HS-5 (cell line): ENCODE measurements at places on chromosomes 2 and 18.

GRCh38 chr2:241177526-241178334, 10.7 kb upstream of the ANO7 start:
- DNase-seq, result no peak

GRCh38 chr18:42330296-42330695, 375.3 kb downstream of the PIK3C3 start:
- DNase-seq, result no peak

- no peak for DNase-seq
Observed at GRCh38 chr18:62280058-62280457, 45.1 kb upstream of the TNFRSF11A start.

DNA sequence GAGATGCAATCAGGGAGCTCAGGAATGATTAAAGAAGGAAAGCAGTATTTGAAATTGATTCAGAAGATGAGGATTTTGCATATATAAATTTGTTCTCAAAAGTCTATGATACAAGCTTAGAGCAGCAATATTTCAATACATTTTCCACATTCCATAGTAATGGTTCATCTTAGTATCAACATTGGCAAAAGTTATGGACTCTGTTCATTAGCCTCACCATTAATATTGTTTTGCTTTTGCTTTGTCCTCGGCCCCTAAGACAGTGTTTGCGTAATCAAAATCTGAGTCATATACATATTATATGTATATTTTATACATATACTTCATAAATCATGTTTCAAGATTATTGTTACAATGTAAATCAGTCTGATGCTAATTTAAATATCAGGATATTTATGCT, 176.6 kb downstream of the CNTNAP5 start:
- peak; percentile 31 for DNase-seq

GRCh38 chr2:238100821-238101771, 956 bp downstream of the ESPNL start:
- DNase-seq, result no peak

GRCh38 chr2:198701481-198701880, 756.3 kb downstream of the SATB2 start:
- DNase-seq, result no peak

DNA sequence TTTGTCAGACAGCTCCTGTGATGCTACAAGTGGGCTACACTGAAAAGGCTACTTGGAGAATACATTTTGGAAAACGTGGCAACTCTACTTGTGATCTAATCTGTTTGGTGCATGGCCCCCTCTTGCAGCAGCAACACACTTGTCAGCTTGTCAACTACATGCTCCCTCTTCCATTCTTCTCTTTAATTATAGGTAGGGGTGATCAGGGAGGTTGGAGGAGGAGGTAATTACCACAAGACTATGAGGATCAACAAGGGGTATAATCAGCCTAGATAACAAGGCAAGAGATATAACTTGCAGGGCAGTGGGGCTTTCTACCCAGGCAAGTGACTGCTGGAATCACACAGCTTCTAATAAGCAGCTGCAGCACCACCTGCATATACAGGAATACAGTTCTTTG, 104.9 kb downstream of the ACVR1 start:
- DNase-seq, result no peak

DNA sequence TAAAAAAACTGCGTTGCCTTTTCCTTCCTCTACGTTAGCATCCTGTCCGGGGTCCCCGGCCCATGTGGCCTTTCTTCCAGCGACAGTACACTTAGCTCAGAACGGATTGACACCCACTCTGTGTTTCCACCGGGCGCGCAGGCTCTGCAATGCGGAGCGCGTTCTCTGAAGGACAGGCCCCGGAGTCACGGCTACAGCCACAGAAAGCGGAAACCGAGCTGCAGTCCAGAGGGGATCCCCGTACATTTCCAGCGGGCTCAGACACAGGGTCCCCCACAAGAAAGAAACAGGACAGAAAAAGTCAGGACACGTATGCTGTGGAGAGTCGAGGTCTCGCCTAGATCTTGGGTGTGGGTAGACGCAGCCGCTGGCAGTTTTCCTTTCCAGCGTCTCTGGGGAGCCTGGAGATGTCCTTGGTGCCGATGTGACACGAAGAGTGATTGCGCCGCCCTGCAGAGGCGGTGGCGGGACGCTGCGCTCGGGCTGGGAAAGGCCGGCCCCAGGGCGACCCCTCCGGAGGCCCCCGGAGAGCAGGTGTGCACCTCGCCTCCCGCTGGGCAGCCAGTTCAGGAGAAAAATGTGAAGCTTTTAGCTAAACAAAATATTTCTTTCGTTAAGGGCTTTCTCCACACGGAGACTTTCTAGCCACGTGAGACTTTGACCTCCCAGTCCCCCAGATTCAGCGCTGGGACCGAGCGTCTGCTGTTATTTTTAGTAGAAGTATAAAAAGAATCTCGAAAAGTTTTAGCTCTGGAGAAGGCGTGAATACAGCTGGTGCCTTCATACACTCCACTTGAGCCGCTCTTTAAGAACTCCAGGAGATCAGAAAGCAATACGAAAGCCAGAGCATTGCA, 1.3 kb upstream of the ACKR3 start:
- DNase-seq, result no peak

- DNase-seq, result no peak
Observed at GRCh38 chr2:43326101-43326825, 99.9 kb upstream of the ZFP36L2 start.

DNA sequence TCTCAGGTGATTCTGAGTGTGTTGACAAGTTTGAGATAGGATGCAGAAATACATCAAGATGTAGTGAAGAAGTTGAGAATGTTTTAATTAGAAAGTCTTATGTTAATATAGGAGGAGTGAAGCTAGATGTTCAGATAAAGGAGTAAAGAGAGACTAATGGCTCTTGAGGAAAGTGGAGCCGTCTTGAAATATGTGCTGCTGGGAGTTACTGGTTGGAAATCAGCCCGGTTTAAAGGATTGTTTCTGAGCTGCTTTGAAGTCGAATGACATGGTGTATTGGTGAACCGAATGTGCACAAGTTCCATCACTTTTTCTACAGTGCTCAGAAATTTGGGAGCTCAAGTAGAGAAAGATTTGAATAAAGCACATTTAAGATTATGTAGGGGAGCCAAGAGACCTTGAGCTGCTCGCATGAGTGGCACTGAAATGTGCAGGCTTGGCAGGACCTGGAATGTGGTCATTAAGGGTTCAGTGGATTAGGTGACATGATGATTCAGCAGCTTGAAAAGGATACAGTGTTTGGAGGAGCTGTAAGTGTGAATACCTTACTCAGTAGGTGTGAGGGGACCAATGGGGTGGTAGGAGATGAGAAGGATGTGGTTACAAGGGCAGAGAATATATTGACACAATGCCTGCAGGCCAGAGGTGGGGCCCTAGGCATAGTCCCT, 68.6 kb downstream of the CAB39 start:
- no peak for DNase-seq

GRCh38 chr2:232779934-232780333, 3.6 kb upstream of the KCNJ13 start:
- no peak for DNase-seq

DNA sequence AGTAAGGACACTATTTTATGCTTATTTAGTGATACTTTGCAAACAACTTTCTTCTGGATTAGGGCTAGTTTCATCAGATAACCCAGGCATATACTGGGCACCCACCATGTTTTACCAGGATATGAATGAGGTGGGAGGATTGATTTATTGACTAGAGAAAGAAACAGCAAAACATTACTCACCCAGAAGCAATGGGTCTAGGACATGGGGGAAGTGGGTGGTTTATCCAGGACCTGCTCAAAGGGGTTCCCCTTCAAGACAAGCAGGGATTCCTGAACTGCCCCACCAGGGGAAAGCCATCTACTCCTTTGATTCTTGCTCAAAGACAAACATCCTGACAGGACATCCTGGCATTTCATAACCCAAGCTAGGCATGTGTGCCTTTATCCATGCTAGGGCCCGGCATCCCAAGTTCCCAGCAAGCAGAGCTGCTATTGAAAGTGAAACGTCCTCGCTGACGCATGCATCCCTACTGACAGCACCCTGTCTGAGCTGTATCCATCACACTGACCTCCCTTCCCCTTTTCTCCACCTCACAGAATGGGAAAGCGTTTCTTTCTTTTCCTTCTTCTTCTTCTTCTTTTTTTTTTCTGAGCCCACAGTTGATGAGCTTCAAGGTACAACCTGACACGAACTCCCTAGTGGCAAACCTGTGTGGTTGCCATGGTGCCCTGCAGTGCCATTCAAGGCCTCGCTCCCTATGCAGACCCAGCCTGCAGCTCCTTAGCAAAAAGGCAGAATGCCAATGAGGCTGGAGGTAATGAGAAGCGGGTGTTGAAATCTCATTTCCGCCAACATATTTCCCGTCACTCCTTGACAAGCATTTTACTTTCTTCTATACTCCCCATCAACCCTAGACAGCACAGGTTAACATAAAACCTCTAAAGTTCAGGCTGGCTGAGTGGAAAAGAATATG, 70.5 kb downstream of the CLHC1 start:
- no peak for DNase-seq
